ENCODE measurements at places on chromosomes 5 and 9.
A peak's percentile ranks its signal among the peaks of the same experiment; 100 is the strongest.

DNA sequence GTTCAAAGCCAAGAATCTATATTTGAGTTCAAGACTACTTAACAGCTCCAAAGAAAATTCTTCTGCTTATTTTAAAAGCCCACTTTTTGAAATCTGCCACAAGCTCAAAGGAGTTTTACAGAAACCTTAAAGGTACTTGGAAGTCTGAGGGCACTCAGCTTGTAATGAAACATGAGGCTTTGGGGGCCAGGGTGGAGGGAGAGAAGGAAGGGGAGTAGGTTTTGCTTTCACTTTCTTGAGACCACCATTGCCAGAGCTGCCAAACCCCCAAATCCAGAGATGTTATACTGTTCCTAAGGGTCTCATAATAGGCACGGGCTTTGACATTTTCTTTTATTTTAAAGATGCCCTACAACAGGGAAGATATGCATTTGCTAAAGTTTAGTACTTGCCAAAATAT is 42.6 kb upstream of the TNFAIP8 start:
- no peak for DNase-seq

DNA sequence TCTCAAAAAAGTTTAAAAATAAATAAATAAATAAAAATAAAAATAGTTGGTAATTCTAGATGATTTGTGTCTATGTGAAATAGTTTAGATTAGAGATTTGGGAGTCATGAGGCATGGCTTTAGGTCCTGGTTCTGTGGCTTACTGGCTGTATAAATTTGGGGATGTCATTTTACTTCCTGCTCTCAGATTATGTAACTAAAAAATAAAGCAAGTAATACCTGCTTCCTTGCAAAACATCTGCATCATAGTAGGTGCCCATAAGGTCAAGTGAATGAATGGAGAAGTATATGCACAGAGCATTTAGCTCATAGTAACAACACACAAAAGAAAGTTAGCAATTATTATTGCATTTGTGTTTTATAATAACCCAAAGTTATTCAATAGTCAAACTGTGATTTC is 287.7 kb upstream of the TLE4 start:
- no peak for DNase-seq

- DNase-seq: no peak
These were observed 17.3 kb upstream of the EXOC3 start for GRCh38 chr5:425714-426113.

GRCh38 chr9:134381272-134381661 is 55.0 kb downstream of the RXRA start:
- no peak for DNase-seq

GRCh38 chr9:136403538-136403914 is 3.6 kb upstream of the SNAPC4 start:
- DNase-seq: peak; percentile 62

- no peak for DNase-seq
These were observed 1028.5 kb upstream of the CDH9 start for GRCh38 chr5:28066856-28067255.

- no peak for DNase-seq
These were observed 8.4 kb upstream of the URM1 start for GRCh38 chr9:128362774-128363173.

DNA sequence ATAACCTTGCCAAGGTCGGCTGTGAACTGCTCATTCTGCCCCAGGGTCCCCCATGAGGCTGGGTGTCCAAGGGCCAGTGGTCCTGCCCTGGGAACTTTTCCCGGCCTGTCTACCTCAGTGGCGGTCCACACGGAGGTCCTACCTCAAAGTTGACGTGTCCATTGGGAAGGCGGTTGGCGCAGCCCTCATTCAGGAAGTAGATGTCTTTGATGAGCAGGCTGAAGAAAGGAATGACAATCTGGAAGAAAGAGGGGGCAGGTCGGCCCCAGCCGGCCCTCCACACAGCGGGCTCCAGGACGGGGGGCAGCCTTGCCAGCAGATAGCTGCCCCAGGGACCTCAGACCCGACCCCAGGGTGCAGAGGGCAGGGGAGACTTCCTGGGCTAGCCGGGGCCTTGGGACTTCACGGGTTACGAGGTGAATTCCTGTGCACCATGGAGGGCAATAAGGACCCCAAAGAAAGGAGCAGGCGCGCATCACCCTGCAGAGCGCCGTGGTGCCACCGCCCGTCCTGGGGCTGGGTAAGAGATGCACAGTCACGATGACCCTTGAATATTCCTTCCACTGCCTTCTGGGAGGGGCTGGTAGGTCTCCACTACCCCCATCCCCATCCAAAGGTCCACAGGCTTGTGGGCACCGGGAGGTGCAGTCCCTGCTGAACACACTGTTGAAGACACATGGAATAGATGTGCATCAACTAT is 42.9 kb upstream of the RNF130 start:
- no peak for DNase-seq

DNA sequence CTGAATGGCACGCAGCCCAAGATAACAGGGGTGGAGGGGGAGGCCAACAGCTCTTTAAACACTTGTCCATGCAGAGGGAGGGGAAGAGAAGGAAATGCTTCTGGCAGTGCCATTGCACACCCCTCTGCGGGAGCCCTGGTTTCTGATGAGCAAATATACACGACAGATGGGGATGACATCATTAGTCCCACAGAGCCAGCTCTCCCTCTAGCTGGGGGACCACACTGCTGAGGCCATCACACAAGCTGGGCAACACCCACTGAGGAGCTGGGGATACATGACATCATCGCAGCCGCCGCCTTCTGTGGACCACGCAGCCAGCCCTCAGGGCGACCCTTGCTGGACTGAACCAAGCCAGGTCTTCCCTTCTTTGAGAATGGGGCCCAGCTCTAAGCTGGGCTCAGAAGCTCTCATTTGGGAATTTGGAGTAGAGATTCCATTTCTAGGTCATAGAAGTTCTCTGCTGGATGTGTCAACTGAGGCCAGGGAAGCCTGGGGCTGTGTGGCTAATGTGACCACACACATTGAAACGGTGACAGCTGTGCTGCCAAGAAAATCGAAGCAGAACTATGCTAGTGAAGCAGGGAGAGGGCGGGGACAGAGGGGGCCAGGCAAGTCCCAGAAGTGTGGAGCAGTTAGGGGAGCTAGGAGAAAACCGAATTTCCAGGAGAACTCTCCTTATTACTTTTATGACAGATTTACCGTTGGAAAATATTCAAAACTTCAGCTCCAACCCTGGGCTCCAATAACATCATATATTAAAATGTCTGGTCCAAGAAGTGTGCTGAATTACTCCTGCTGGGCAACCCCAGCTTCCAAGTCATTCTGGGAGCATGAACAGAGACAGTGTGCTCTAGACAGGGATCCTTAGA is 79.5 kb downstream of the PRRT1B start:
- DNase-seq: no peak

GRCh38 chr5:96412868-96413449 is 20.1 kb downstream of the PCSK1 start:
- DNase-seq: no peak

GRCh38 chr5:133340002-133340755 is 272.2 kb downstream of the FSTL4 start:
- DNase-seq: no peak

DNA sequence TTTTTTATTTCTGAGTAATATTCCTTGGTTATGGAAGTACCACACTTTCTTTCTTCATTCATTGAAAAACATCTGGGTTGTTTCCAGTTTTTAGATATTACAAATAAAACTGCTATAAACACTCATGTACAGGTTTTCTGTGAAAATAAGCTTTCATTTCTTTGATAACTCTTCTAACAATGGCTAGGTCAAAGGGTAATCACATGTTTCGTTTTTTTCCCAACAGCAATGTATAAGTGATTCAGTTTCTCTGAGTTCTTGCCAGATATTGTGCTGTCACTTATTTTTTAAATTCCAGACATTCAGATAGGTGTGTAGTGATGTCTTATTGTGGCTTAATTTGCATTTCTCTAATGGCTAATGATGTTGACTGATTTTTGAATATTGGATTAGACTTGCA is 16.7 kb upstream of the TNPO1 start:
- no peak for DNase-seq

DNA sequence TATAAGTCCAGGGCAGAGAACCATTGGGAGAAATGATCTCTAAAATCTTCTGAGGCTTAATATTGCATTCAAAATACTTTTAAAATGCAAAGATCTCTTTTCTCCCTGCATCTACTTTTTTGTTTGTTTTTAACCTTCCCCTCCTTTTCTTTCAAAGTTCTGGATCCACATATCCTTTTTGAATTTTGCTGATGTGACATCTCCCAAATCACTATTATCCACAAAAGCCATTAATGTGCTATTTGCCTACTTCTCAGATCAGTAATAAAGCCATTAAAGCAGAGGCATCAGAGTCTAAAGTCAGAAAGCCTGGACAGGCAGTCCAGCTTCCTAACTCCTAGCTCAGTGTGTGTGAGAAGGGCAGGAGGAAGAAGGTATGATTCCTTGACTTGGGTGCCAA is 114.2 kb downstream of the EBF1 start:
- DNase-seq: no peak

DNA sequence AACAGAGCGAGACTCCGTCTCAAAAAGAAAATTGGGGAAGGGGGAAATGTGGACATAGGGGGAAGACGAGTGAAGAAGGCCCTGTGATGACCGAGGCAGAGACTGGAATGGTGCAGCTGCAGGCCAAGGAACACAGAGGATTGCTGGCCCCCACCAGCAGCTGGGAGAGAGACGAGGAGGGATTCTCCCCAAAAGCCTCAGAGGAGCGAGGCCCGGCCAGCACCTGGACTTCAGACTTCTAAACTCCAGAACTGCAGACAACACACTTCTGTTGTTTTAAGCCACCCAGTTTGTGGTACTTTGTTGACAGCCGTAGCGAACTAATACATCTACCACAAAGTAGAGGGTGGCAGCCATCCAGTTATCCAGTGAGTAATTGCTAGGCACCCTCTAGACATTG is 124.6 kb downstream of the ATPSCKMT start:
- no peak for DNase-seq

DNA sequence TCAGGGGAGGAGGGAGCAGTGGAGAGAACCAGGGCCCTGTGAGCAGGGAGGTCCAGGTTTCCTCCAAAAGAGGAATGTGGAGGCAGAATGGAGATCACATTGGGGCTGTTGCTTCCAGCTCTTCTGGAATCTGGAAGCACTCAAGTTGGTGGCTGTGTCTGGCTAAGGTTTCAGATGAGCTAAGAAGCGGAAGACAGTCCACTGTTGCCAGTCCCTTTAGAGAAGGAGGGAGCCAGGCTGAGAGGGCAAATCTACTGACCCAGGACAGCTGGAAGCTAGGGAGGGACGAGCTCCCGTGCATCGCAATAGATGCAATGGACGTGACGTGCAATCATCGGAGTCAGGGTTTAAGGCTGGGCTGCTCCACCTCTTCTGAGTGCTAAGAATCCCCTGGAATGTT is 71.2 kb downstream of the TENT4A start:
- DNase-seq: no peak

GRCh38 chr9:14412775-14413174 is 98.8 kb upstream of the NFIB start:
- DNase-seq: no peak

DNA sequence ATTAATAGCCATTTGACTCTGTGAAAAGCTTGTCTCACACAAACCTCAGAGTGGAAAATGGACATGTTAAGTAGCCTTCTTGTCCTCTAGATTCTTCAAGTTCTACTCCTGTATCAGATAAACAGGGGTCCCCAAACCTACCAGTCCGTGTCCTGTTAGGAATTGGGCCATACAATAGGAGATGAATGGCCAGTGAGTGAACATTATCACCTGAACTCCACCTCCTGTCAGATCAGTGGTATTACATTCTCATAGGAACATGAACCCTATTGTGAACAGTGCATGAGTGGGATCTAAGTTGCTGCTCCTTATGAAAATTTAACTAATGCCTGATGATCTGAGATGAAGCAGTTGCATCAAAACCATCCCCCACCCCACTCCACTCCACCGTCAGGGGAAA is 136.3 kb downstream of the TMEM232 start:
- DNase-seq: no peak

DNA sequence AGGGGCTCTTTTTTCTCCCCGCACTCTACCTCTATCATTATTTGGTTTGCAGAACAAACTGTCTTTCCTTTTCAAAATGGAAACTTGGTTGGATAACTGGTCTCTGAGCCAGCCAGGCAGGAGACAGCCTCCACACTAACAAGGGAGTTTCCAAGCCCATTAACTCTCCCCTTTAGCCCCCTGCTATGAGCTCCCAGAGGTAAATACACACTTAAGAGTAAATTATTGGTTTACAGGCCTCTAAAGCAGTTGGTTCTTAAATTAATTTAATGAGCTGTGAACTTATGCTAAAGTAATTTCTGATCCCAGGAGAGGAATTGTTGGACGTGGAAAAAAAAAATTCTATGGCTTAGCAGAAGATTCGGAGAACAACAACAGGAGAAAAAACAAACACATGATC is 30.3 kb downstream of the EPB41L4A start:
- DNase-seq: no peak

- no peak for DNase-seq
These were observed 12.8 kb upstream of the TEX48 start for GRCh38 chr9:114694719-114695269.

DNA sequence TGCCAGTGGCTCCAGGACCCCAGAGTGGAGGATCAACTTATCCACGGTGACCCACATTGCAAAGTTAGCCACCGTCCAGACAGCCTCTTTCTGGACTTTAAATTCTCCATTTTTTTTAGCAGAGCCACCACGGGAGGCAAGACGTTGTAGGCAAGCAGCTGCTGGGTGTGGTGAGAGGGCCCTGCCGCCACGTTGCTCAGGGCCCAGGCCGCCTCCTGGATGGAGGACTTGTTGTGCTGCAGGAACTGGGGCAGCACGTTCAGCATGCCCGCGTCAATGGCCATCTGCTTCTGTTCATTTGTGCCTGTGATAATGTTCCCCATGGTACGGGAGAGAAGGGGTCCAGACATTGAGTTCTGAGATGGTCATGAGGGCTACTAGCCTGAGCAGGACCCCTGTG is 114.3 kb upstream of the POC5 start:
- no peak for DNase-seq

- DNase-seq: no peak
These were observed 20.9 kb upstream of the MAN2A1 start for GRCh38 chr5:109668668-109669422.

DNA sequence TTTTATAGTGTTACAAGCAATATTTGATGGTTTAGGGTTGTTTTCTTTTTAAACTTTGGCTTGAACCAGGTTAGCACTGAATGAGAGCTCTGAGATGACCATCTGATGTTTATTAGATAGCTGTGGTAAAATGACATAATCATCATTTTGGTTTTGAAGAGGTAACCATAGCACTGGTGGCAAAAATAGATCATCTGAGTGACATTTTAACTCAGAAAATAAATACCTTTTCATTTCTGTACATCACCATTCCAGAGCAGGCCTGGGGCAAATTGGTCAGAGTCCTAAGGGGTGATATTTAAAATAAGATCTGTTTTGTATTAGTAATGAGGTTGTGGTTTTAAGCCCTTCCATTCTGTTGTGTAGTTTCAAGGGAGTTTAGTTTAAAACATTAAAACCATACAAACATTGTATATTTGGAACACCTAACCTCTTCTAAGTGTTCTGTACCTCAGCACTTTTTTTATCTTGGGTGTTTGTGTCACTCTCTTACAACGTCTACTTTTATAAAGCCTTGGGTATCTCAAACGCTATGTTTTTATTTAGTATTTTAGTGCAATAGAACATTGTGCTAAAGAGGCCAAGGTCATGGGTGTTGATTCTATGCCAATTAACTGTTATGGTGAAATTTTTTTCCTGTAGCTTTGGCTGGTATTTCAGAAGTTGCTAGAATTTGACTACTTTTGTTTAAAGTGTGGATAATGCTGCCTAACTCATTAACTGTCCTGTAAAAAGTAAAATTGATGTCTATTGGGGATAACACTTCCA is 166.1 kb downstream of the CD180 start:
- DNase-seq: no peak

GRCh38 chr5:58544195-58544594 is 38.7 kb upstream of the RAB3C start:
- DNase-seq: no peak

All from effector CD4-positive, alpha-beta T cell (primary cell).